ENCODE measurements at places on chromosomes 6 and 20.

- no peak for DNase-seq
Measured at GRCh38 chr6:22958677-22959076, 389.3 kb downstream of the HDGFL1 start.

- DNase-seq = no peak
Measured at GRCh38 chr6:106411643-106412200, 51.2 kb downstream of the CRYBG1 start.

DNA sequence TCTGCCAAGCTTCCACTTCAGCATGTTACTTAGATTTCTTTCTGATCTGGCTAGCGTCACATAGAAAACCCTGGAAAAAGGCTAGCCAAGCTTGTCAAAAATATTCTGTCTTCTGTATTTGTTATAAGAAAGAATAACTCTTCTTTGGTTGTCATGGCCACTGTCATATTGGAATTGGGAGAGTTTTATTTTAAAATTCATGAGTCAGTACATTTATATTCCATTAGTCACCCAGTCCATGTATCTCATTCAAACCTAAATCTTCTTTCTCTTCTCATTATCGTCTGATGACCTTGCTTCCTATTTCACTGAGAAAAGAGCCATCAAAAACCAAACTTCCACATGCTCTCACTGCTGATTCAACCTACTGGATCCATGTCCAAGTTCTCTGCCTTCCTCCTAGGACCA lies 65.7 kb downstream of the EPM2A start:
- no peak for DNase-seq

DNA sequence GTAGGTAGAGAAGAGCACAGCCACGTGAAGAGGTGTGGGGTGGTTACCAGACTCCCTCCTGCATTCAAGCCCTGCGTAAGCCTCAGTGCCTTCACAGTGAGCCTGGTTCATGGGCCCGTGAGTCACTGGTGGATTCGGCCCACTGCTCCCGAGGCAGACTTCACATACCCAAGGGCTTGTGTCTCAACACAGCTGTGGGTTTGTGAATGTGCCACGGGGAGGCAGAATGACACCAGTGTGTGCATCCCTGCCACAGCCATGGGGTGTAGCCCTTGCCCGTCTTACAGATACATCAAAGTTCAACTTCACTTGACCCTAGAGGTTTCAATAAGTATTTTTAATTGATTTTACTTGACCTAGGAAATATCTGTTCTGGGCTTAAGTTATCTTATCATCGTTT lies 108.5 kb downstream of the MAP3K4 start:
- DNase-seq = no peak

DNA sequence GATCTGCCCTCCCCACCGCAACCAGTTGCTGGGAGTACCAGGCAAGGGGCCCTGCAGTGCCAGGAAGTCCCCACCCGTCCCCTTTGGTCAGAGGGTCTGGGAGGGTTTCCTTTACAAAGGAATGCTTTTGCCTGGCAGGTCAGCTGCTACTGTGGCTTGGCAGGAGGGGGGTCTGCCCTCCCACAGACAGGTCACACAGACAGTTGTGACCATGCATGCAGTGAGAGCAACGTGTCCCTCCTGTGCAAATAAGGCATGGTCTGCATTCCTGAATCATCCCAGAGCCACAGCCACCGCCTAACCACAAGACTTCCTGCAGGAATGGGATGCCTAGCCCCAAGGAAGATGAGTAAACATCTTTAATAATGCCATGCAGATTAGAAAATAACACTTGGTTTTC lies 439 bp upstream of the F13A1 start:
- no peak for DNase-seq

DNA sequence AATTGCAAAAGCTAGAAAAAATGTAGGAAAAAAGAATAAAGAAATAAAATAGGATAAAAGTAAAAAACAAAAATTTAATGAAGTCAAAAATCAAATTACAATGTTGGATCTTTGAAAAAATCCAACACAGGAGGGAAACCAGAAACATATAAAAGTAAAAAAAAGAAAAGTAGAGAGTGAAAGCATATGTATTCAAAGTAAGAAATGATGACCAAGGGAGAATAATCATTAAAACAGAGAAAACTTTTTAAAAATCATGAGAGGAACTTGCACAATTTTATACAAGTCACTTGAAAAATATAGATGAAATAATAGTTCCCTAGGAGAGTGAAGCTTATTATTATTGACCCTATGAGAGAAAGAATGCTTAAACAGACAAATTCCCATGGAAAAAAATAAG lies 138.2 kb downstream of the COL21A1 start:
- DNase-seq = no peak

DNA sequence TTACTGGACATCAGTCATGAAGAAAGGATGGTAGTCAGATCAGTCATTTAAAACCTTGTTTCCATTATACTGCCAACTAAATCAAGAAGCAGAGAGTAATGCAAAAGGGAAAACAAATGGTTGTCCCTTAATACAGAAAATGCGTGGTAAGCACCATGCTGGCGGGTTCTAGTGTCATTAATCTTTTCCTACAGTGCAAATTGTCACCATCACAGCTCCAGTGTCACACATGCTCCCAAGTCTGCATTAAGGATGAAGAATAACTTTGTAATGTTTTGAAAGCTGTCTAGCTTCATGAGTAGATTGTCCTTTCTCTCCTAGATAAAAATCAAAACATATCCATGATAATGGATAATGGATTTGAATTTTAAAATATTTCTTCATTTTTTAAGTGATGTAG lies 735.6 kb downstream of the EPHA7 start:
- DNase-seq = no peak
